ENCODE measurements at places on chromosomes 7 and 10.

GRCh38 chr7:141073173-141073640 is 657 bp upstream of the TMEM178B start:
- DNase-seq = no peak

- DNase-seq = no peak
Measured at GRCh38 chr10:21015851-21016250, 118.7 kb upstream of the NEBL start.

GRCh38 chr10:128839134-128839533 is 627.9 kb upstream of the MGMT start:
- no peak for DNase-seq

DNA sequence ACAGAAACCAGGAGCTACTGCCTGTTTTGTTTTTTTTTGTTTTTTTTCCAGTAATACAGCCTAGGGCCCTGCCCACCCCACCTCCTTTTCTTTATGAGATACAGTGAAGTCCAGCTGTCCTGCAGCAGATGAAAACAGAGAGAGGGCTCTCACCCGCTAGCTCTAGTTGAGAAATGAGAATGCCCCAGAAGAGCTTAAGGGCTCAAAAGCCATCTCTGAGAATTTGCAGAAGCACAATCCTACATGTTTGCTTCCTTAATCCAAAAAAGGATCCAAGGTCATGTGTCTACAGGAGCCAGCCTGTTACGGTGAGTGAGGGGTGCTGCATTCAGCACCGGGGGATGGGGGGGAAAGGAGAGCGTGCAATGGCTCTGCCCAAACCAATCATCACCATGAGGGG is 122.7 kb downstream of the KCNMA1 start:
- no peak for DNase-seq

GRCh38 chr7:8035192-8035591 is 66.6 kb downstream of the GLCCI1 start:
- no peak for DNase-seq

GRCh38 chr10:78811174-78811573 is 257.6 kb upstream of the ZMIZ1 start:
- DNase-seq = no peak

DNA sequence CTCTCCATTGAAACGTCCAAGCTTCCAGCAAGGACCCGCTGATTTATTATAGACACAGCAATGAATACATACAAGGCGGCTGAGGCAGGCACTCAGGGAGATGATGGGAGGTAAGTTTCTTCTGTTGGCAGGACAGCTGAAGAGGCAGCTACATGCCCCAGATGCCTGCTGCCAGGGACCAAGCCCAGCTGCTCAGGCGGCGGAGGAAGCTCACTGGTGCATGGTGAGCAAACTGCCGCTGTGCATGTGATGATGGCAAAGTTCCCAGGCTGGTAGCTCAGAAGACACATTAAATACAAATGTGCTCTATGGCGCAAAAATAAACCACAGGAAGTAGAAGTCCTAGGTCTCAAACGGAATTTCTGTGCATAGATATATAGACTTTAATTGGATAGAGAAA is 2.3 kb downstream of the DNTT start:
- no peak for DNase-seq

GRCh38 chr10:30832749-30833627 is 198.7 kb downstream of the ZNF438 start:
- no peak for DNase-seq

DNA sequence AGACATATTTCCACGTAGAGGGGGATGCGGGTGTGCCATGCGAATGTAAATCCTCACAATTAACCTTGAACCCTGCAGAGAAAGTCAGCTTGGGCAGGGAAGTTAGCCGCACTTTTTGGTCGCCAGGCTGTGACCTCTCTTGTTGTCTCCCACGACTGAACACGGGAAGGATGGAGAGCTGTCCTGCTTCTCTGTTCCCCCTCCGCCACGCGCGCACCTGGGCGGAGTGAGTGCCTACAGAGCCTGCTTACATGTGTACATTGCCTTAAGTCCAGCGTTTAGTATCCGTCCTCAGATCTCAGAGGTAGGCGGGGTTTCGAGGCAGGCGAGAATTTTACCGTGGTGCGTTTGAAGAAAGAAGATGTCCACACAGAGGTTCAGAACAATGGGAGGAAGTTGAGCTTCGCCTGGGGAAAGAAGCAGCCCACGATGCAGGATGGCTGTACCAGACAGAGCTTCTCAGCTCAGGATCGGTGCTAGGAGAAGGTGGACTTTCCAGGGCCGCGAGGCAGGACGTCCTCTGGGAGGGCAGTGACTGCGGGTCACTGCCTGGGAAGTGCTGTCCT is 482 bp upstream of the ERCC6 start:
- no peak for DNase-seq

GRCh38 chr7:16926861-16927260 is 45.1 kb upstream of the AGR3 start:
- no peak for DNase-seq

DNA sequence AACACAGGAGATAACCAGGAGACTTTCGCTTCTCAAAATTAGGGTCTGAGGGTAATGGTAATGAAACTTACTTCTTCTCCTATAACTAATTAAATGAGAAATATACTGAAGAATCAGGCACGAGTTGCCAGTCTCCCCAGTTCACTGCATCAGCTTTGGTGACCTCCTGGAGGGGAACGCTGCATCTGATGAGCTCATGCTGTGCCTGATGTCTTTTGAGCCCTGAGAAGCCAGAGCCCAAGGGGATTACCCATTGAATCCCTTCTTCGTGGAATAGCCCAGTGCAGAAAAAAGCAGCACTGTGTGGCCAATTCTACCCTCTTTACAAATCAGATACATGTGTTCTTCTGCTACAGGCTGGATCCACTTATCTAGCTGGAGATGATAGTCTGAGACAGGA is 45.1 kb downstream of the CYP2C9 start:
- DNase-seq = no peak

- no peak for DNase-seq
Measured at GRCh38 chr7:55983537-55983936, 19.2 kb downstream of the NIPSNAP2 start.

- DNase-seq = no peak
Measured at GRCh38 chr10:23606456-23606855, 167.6 kb downstream of the OTUD1 start.

DNA sequence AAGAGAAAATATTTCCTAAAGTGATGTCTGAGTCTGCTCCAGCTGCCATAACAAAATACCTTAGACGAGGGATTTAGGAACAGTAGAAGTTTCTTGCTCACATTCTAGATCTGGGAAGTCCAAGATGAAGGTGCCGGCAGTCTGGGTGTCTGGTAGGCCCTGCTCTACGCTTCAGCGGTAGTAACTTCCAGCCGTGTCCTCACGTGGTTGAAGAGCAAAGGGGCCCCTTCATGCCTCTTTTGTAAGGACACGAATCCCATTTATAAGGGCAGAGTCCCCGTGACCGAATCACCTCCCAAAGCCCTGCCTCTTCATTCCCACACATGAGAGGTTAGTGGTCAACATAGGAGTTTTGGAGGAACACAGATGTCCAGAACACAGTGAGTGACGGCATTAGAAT is 52.2 kb upstream of the INPP5A start:
- no peak for DNase-seq

Data from breast epithelium (tissue), 4 donors.